ENCODE measurements at places on chromosomes 4 and X. TPM values are rescaled to one million over a fixed set of nuclear protein-coding genes. Genes with fewer than 3 reads are reported as not detected.

The MID2 gene
- 5.7 TPM for total RNA-seq

The FGF13 gene
- total RNA-seq: not detected

The MID1 gene
- 13.0 TPM for total RNA-seq

The ANOS1 gene
- 1.2 TPM for total RNA-seq

The TMEM33 gene
- total RNA-seq: 60.4 TPM

The CXCL11 gene
- not detected for total RNA-seq

The MAGEA8 gene
- not detected for total RNA-seq

All from A172 (cell line).